ENCODE measurements at places on chromosomes 11 and 22.

DNA sequence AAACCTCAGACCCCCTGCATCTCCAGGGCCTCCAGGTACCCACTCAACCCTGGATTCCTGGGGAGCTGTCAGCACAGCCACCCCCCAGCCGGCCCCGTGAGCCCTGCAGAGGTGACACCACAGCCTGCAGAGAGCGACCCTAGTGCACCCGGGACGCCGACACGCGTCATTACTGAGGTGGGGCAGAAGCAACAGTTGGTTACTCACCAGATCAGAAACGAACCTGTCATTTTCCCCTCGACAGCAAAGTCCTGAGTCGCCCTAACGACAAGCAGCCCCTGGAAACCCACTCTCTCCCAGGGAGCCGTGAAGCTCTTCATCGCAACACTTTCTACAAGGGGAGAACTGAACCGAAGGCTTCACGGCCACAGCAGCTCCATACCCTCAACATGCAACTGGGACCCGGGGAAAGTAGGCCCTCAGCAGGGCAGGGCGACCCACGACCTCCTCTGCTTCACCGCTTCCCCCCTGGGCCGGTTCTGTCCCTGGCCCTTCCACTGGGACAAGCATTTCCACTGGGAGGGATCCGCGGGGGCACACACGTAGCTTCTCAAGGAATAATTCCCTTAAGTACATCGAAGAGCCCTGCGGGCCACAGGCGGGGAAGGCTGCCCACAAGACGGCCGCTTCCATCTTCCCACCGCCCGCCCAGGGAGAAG is 1.6 kb downstream of the BRD1 start:
- no peak for DNase-seq

- no peak for DNase-seq
Observed at GRCh38 chr11:122422682-122423081, 232.8 kb upstream of the UBASH3B start.

- DNase-seq, result no peak
Observed at GRCh38 chr22:32106930-32107329, 52.2 kb downstream of the C22orf42 start.

GRCh38 chr11:90330632-90331031 is 107.8 kb upstream of the CHORDC1 start:
- DNase-seq, result no peak

- DNase-seq, result no peak
Observed at GRCh38 chr11:45007011-45007410, 56.3 kb upstream of the TP53I11 start.

DNA sequence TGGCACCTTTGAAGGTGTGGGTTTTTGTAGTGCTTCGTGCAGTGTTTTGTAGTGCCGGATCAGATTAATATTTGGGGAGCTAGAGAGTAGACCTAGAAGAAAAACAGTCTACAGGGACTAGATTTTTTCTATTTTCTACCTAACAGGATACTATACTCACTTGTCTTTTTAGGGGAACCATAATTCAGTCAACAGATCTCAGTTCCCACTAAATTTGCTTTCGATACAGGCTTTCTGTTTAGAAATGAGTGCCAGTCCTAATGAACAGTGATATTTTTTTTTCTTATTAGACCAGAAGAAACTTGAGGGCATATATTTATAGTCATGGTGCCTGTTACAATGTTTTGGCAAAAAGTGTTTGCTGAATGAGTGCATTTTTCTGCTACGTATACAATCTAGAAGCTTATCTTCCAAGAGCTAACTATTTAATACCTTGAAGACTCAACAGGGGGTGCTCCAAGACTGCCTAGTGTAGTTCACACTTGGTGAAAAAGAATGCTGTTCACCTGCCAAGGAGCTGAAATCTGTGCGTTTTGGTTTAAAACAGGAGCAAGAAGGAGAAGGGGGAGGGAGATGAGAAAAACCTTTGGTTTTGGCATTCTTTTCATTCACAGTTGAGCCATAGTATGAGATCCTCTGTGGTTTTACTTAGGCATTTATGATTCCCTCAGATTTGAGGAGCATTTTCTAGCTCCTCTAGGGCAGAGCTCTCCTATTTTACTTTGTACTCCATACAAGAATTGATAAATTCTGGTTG is 44.9 kb upstream of the VSTM5 start:
- DNase-seq, result peak; percentile 18

DNA sequence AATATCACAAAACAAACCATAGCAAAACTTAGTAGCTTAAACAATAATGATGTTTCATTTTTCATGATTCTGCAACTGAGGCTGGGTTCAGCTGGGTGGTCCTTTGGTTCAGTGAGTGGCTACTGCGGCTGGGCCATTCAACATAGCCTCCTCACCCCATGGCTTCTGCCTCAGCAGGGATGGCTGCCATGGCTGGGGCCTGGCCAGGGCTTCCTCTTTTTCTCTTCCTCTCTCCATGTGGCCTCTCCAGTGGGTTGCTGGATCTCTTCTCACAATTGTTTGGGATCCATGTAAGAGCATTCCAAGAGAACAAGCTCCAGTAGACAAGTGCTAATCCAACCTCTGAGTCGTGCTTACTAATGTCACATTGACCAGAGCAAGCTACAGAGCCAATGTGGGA is 248.6 kb upstream of the PLET1 start:
- DNase-seq, result no peak

DNA sequence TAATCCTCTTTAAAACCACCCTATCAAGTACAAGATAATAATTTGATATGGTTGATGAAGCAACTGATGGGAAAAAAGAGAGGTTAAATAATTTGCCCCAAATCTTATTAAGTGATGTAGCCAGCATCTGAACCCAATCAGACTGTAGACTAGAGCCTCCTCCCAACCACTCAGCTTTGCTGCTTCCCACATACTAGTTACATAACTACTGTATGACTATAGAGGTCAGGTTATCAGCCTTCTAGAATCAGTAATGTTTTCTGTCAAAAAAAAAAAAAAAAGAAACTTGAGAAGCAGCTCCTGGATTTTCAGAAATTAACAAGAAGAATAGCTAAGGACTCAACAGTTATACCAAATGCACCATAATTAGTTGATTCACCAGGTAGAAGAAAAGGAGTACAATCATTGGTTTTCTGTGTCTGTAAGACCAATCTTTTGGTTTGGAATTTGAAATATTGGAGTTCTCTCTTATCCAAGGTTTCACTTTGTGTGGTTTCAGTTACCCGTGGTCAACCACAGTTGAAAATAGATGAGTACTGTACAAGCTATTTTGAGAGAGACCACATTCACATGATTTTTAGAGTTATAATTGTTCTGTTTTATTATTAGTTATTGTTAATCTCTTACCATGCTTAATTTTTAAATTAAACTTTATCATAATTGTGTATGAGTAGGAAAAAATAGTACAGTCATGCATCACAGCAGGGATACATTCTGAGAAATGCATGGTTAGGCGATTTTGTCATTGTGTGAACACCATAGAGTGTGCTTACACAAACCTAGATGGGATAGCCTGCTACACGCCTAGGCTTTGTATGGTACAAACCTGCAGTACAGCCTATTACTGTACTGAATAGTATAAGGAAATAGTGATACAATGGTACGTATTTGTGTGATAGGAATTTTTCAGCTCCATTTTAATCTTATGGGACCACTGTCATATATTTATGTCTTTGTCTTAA is 72.2 kb downstream of the PDHX start:
- DNase-seq, result no peak

DNA sequence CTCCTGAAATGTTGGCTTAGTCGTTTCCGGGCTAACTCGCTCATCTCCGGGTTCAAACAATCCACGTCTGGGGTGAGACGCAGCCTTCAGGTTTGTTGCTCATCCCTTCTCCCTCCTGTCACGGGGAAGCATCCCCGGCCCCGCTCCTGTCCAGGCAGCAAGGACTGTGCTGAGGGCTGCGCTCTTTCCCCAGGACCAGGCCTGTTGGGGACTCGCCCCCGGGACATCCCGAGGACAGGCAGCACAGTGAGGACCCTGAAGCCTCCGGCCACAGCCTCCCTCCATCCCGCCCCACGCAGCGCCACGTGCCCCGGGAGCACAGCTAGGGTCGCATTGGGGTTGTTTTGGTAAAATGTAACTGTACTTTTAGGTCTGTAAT is 252.0 kb downstream of the BRD1 start:
- no peak for DNase-seq

DNA sequence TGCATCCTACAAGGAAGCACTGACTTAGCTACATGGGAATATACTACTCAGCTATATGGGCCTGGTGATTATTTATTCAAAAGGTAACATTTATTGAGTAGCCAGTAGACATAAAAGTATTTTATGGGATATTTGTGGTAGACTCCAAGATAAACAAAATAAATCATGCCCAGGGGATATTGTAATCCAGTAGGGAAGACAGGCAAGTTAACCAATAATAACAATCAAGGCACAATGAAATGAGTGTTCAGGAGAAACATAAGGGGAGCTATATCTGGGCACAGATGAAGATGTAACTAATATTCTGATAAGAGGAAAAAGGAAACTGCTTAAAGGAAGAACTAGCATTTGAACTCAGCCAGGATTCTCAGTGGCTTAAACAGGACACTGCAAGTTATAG is 161.4 kb upstream of the MTNR1B start:
- DNase-seq, result no peak

GRCh38 chr11:111911563-111912401 is at the start of gene CRYAB:
Gene CRYAB, minus strand, starts transcription at chr11:111911770. Its CDS starts 46 bp downstream, at chr11:111911724.
- DNase-seq, result peak; percentile 76

GRCh38 chr11:98772893-98773292 is 247.9 kb upstream of the CNTN5 start:
- no peak for DNase-seq

GRCh38 chr22:44535362-44536095 is 37.5 kb upstream of the RTL6 start:
- no peak for DNase-seq

DNA sequence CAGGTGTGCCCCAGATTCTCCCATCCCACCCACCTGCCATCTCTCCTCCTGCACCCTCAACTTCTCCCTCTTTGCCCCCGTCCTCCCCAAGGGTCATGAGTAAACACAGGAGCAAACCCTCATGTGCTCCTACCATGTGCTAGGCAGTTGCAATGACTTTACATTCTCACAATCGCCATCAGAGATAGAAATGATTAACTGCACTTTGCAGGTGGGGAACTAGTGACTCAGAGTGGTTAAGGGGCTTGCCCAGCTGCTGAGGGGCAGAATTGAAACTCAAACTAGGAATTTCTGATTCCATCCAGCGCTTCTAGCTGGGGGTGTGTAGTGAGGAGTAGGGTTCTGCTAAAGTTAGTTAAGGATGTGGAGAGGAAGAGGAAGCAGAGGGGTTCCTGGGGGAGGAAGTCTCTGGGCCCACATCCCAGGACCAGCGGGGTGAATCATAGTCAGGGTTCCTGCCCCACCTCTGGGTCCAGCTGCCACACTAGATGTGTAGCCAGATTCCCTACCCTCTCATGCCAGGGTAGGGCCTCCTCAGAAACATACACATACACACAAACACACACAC is 16.0 kb upstream of the PRG2 start:
- DNase-seq, result no peak

DNA sequence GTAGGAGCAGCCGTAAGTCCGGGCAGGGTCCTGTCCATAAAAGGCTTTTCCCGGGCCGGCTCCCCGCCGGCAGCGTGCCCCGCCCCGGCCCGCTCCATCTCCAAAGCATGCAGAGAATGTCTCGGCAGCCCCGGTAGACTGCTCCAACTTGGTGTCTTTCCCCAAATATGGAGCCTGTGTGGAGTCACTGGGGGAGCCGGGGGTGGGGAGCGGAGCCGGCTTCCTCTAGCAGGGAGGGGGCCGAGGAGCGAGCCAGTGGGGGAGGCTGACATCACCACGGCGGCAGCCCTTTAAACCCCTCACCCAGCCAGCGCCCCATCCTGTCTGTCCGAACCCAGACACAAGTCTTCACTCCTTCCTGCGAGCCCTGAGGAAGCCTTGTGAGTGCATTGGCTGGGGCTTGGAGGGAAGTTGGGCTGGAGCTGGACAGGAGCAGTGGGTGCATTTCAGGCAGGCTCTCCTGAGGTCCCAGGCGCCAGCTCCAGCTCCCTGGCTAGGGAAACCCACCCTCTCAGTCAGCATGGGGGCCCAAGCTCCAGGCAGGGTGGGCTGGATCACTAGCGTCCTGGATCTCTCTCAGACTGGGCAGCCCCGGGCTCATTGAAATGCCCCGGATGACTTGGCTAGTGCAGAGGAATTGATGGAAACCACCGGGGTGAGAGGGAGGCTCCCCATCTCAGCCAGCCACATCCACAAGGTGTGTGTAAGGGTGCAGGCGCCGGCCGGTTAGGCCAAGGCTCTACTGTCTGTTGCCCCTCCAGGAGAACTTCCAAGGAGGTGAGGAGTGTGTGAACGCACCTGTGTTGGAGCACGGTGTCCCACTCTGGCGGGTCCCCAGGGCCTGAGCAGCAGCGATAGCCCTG is at the start of gene TAGLN:
TAGLN (plus strand) TSS at position 318 of the 863 bp plus-strand sequence. CDS start 3,644 bp downstream, outside the sequence.
- peak; percentile 52 for DNase-seq

- no peak for DNase-seq
Observed at GRCh38 chr11:134270250-134270714, 5.9 kb upstream of the GLB1L3 start.

- DNase-seq, result no peak
Observed at GRCh38 chr11:63548178-63548577, 11.6 kb downstream of the PLAAT4 start.

GRCh38 chr11:120182790-120183491 is 27.9 kb upstream of the OAF start:
- DNase-seq, result no peak

DNA sequence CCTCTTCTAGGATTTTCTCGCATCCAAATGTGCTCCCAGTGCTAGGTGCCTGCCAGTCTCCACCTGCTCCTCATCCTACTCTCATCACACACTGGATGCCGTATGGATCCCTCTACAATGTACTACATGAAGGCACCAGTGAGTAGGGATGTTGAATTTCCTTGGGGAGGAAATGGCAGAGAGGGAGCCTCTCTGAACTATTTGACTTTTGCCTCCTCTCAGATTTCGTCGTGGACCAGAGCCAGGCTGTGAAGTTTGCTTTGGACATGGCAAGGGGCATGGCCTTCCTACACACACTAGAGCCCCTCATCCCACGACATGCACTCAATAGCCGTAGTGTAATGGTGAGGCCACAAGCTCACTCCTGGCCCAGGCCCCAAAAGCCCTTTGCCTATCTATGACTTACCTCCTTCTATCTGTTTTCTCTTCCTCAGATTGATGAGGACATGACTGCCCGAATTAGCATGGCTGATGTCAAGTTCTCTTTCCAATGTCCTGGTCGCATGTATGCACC is 2.5 kb downstream of the TAF10 start:
- DNase-seq, result no peak

DNA sequence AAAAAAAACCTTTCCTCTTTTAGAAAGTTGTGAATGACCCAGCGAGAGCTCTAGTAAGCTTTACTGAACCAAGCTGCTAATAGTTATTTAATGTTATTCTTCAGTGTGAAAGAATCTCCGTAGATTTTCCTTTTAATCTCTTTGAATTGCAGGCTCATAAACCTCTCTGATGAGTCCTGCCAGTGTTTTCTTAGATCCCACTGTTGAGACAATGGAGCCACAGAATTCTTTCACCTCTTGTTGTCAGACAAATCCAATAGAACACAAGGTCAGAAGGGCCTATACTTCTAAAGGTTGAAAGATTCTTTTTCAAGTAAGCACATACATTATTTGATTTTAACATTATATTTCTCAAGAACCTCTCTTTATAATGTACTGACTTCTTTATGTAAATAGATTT is 52.2 kb downstream of the DNAJC24 start:
- no peak for DNase-seq

- no peak for DNase-seq
Observed at GRCh38 chr22:20654343-20655208, 119.3 kb upstream of the SERPIND1 start.
